ENCODE measurements at places on chromosomes 11 and 22. TPM values are rescaled to one million over a fixed set of nuclear protein-coding genes. Genes with fewer than 3 reads are reported as not detected.

The IFITM5 gene
- total RNA-seq = not detected

The YPEL1 gene
- total RNA-seq = 2.6 TPM

DNA sequence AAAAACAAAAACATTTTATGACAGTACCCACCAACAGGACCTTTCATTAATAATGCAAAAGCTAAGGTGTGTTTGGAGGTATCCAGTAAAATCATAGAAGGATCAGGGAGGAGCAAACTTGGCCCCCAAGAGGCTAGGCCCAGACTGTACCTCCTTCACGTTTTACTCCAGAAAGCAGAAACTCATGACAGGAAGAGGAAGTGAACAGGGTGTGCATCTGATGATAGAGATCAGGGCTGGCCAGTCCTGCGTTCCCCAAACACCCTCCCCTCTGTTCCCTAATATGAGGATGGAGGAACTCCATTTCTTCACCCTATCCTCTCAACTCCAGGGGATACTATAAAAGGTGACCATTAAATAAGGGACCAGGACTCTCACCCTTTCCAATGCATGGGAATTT is 10.2 kb upstream of the MS4A12 start:
- H3K27me3 ChIP-seq = no peaks in the 10 kb centered on the region
- DNase-seq = no peak
- no peak overlapping the region for H3K4me3 ChIP-seq
- no peaks in the 10 kb centered on the region for H3K4me1 ChIP-seq
- H3K27ac ChIP-seq = no peak overlapping the region
- no peaks in the 10 kb centered on the region for H3K36me3 ChIP-seq

GRCh38 chr11:96357794-96358193 is 14.8 kb upstream of the MAML2 start:
- peaks cover 23% of the 10 kb centered on the region for H3K36me3 ChIP-seq
- peak; percentile 12 for DNase-seq
- H3K4me3 ChIP-seq = no peak overlapping the region
- no peaks in the 10 kb centered on the region for H3K27me3 ChIP-seq
- no peak overlapping the region for H3K27ac ChIP-seq

DNA sequence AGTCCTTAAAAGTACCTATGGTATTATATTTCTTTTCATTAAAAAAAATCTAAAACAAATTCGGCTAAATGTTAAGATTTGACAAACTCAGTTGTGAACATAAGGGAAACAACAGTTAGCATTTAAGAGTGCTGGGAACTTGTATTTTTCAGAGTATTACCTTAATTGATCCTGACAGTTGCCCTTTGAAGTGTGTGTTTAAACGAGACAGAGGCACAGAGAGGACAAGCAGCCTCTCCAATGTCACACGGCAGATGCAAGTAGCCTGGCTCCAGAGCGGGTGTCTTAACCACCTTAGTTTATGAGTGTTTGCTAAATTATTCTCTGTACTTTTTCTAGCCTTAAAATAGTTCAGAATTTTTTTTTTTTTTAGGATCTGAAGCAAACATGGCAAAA is 80.9 kb downstream of the TIMP3 start:
- no peak for DNase-seq
- H3K27me3 ChIP-seq = no peaks in the 10 kb centered on the region
- no peaks in the 10 kb centered on the region for H3K4me1 ChIP-seq
- H3K27ac ChIP-seq = no peak overlapping the region

GRCh38 chr11:64637334-64638017 is 46.5 kb downstream of the SLC22A12 start:
- no peaks in the 10 kb centered on the region for H3K36me3 ChIP-seq
- no peak for DNase-seq
- H3K27ac ChIP-seq = no peak overlapping the region
- H3K27me3 ChIP-seq = peaks cover 27% of the 10 kb centered on the region

- no peaks in the 10 kb centered on the region for H3K4me1 ChIP-seq
- H3K36me3 ChIP-seq = no peaks in the 10 kb centered on the region
- H3K4me3 ChIP-seq = no peak overlapping the region
- no peak for DNase-seq
Measured at GRCh38 chr11:57772562-57772961, 11.0 kb downstream of the CTNND1 start.

- no peaks in the 10 kb centered on the region for H3K36me3 ChIP-seq
- H3K4me1 ChIP-seq = no peaks in the 10 kb centered on the region
- no peaks in the 10 kb centered on the region for H3K27me3 ChIP-seq
- H3K27ac ChIP-seq = no peak overlapping the region
- H3K4me3 ChIP-seq = no peak overlapping the region
- DNase-seq = no peak
Measured at GRCh38 chr11:36792996-36793914, 195.2 kb upstream of the RAG2 start.

Measured in CD8-positive, alpha-beta memory T cell (primary cell).